ENCODE measurements at places on chromosomes 4 and X.

- DNase-seq, result no peak
Observed at GRCh38 chrX:97806238-97806637, 922.5 kb downstream of the RPA4 start.

- no peak for DNase-seq
Observed at GRCh38 chr4:150875367-150875766, 139.7 kb downstream of the LRBA start.

GRCh38 chr4:24816797-24817196 is 21.4 kb downstream of the SOD3 start:
- no peak for DNase-seq

DNA sequence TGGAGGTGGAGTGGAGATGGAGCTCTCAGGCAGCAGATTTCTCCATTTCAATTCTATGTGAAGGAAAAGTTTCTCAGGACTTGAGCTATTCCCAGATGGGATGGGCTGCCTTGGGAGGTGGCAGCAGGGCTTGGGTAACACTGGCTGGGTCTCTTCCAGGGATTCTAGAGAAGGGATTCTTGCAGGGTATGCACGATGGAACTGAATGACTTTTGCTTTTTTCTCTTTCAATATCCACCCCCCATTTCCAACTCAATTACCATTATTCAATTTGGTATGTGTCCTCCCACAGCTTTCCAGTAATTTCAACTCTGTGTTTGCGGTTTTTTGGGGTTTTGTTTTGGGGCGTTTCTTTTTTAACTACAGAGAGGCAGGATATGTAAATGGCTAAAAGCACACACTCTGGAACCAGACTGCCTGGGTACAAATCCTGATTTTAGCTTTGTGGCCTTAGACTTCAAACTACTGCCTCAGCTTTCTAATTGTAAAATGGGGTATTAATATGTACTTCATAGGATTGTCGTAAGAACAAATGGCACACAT is 228.8 kb downstream of the EVC2 start:
- no peak for DNase-seq

GRCh38 chr4:4521136-4521535 is 20.7 kb downstream of the STX18 start:
- no peak for DNase-seq

- no peak for DNase-seq
Observed at GRCh38 chrX:71251466-71251973, 2.4 kb downstream of the ZMYM3 start.

DNA sequence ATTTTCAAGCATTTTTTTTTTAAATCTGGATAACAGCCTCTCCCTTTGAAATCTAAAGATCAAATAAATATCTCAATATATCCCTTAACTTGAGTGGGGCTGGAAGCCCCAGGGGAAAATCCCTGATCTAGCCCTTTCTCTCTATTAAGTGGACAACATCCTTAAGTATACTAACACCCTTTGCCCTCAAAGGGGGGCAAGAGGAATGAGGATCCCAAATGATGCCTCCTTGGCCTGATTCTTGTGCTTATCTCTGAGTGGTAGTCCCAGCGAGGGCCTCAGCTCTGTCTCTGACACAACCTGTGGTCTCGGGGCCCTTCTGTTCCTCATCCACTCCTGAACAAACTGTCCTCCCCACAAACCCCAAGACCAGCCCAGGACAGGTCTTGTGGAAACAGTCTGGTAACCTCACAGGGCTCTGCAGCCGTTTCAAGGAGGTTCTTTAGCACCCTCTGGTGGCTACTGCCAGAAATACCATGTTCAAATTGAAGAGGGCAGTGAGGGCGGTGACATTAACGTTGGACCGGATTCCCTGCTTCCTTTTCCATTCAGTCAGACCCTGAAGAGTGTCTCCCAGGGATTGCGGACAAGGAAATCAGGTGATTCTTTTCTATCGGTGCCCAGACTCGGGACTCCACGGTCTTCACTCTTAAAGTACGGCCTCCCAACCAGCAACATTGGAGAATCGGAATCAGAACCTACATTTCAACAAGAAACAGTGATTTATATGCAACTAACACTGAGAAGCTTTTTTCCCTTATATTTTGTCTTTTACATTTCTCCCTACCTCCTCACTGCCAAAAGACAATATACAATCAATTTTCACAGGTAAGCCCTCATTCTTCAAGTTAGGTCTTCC is 13.0 kb downstream of the CXCL13 start:
- DNase-seq, result peak; percentile 32

DNA sequence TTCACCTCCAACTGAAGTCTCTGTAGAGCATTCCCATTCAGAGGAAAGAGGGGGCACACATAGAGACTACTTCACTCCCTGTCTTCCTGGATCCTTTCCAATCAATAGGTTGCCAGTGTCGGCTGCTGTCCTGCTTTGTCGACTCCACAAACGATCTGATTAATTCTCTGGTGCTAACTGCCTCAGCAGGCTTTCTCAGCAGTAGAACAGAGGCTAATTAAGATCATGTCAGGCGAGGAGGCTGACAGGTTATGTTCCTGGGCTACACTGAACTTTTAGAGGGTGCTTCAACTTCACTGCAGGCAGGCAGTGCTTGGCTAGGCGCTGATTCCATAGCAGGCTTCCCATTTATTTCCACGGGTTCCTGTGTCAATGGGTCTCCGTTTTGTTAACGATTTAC is 79.2 kb downstream of the GRIA3 start:
- DNase-seq, result no peak

DNA sequence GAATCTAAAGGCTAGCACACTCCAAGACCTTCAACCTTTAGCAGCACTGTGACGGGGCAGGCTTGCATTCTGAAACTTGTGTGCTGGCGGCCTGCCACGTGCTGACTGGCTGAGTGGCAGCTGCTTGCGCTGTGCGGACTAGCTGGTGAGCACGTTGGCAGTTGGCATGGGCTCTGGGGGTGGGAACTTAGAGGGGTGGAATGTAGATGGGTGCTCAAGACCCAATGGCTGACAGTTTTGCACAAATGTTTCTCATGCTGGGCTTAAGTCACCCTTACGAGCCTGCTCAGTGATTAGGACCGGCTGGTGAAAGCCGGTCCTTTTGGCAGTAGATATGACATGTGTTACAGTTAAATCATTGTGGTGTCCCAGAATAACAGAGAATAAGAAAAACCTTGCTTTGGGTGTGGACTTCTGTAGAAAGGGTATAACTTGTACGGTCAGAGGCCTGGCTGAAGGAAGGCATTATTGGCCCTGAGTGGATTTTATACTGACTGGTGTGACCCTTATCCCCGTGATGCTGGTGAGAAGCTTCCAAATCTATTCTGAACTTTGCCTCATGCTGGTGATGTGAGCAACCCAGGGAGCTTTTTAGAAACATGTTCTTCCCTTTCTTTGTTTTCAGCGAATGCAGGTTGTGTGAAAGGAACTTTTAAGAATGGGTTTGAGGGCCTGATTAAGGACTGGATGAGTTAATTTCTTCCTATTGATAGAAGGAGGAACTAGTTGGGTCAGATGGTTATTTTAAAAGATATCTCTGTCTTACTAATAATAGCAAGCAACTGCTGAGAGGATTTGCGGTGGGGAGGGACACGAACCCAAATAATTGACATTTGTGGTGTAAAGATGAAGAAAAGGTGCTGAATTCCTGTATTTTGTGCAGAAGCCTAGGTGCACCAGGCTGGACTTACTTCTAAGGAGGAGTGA is 107.4 kb upstream of the SLC4A4 start:
- DNase-seq, result no peak

- no peak for DNase-seq
Observed at GRCh38 chr4:9899306-9900055, 118.0 kb downstream of the DRD5 start.

GRCh38 chr4:78370631-78371372 is 180.8 kb upstream of the ANXA3 start:
- DNase-seq, result no peak

GRCh38 chr4:33226133-33226532 is 2506.0 kb downstream of the PCDH7 start:
- DNase-seq, result no peak

DNA sequence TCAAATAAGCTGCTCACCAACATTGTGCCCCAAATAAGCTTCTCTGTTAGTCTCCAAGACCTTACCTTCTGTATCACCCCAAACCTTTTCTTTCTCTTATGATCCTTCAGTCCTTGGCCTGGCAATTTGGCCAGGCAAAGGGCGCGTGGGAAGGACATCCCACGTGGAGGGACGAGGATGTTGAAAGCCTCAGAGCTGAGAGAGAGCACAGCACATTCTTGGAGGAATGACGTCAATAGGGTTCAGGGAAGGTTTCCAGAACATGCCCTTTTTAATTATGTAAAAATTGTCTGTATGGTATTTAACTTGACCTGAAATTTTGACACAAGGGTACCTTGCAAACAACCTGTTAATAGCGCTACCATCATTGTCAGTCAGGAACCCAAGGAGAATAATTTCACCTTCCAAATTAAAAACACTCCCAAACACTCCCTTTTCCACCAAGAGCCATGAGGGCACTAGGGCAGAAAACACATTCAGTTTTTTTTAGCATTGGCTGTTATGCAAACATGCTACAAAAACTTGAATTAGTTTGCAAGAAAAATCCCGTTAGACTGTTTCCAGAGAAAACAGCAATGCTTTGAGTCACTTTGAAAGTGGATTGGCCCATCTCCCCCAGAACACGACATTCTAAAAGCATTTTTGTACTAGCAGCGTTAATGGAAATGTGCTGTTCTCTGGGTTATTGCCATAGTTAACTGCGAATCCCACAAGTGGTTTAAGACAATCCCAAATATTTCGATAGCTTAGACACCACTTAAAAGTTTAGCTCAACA is 183.2 kb upstream of the PUDP start:
- DNase-seq, result no peak

GRCh38 chrX:68343551-68343950 is 89.7 kb downstream of the OPHN1 start:
- DNase-seq, result no peak

DNA sequence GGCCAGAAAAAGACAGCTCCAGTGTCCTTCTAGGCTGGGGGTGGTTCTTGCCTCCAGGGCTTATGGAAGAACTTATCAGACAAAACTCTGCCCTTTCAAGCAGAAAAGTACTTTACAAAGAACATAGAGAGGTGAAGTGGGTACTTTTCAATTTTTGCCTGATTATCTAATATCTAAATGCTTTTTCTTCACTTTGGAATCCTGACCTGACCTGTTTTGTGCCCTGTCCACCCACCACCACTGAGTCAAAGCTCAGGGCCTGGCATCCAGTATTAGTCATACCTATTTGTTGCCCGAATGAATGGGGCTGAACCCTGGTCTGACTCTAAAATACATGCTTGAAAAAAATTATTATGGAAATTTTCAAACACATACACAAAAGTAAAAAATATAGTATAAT is 37.2 kb downstream of the RTL9 start:
- DNase-seq, result no peak

- DNase-seq, result no peak
Observed at GRCh38 chr4:1244978-1245471, 3.9 kb downstream of the CTBP1 start.

DNA sequence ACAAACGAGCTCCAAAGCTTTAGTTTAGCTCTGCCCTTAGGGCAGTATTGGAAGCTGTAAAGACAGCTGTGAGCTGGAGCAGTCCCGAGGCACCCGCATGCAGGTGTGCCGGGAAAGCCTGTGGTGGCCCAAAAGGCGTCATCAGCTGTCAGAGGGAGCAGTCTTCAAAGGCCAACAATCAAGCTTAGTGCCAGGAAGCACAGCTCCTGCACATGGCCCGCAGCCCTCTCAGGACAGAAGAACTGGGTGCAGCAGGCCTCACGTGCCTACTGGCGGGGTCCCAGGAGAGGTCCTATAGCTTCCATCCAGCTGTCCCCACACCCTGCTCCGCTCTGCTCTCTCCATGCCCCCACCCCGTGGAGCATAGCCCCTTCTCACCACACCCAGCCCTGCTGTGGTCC is 92.2 kb upstream of the TRIM2 start:
- DNase-seq, result no peak

DNA sequence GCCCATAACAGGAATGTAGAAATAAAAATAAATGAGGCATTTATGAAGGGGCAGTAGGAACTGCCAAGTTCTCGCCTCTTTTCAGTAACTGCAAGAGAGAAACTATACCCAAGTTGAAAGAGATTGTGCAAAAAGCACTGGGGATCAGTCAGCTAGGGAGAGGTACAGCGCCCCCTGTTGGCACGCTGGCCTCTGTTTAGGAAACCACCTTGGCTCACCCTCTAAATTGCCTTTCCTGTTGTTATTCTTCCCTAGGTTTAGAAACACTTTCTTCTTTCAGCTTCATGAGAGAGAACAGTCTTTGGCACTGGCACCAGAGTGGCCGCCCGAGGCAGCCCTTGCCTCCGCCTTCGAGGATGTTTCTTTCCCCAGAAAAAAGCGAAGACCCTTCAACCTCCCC is 348.5 kb downstream of the MID1IP1 start:
- DNase-seq, result peak; percentile 15

DNA sequence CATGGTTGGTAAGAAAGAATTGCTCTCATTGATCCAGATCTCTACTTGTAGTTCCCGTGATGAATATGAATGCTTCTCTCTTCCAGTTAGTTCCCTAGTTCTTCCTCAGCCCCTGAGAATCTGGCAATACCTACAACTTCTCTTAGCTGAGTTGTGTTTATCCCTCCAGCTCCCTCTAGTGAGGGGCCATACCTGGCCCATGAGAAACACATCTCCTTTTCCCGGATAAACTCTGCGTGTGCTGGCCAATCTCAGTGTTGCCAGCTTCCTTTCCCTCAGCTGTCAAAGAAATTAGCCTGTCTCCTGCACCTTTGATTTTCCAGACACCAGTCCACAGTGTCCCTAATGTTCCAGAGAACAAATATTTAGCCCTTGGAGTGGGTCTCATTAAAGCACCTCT is 5.7 kb downstream of the CBLL2 start:
- DNase-seq, result no peak

- DNase-seq, result no peak
Observed at GRCh38 chr4:84484236-84484635, 14.9 kb downstream of the NKX6-1 start.

DNA sequence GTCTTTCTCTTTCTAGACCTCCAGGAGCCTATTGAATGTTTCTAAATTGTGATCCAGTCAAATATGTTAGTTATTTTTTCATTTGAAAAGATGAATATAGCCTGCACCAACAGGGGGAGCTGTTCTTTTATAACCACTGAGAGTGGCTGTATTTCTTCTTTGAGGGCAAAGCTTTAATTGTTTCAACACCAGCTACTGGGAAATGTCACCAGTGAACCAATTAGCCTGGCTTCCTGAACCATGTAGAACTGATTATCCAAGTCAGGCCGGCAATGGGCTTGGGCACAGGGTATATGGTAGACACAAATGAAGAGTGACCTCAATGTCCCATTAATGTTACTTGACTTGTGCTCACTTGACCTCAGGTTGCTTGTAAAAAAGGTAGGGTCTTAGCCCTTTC is 4.8 kb upstream of the DAPP1 start:
- peak; percentile 19 for DNase-seq

DNA sequence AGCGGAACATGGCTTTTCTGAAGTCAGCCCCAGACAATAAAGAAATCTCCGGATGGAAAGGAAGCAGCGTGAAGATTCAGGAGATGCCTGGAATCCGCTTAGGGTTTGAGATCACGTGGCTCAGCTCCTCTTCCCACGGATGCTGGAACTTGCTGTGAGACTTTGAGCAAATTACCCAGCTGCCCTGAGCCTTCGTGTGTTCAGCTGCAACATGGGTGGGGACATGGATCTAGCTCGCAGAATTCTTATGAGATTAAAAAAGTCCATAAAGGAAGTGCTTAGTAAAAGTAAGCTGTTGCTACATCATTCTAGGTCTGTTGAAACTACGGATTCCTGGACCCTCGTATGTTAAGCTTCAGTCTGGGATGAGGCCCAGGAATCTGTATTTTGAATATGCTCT is 55.7 kb upstream of the STIM2 start:
- no peak for DNase-seq
